ENCODE measurements at places on chromosomes 11 and 22. TPM values are rescaled to one million over a fixed set of nuclear protein-coding genes. Genes with fewer than 3 reads are reported as not detected.

The MYRF gene
- 21.2 TPM for total RNA-seq

The PRG3 gene
- total RNA-seq = not detected

The TRMT2A gene
- total RNA-seq = 28.3 TPM

The NLRP10 gene
- 0.02 TPM for total RNA-seq

The BATF2 gene
- total RNA-seq = 0.86 TPM

The YAP1 gene
- 40.7 TPM for total RNA-seq

The CDC42BPG gene
- total RNA-seq = 1.6 TPM

The B3GAT1 gene
- total RNA-seq = not detected

The KDM4E gene
- not detected for total RNA-seq

The CSNK2A3 gene
- total RNA-seq = 1.7 TPM

The LARGE2 gene
- total RNA-seq = 2.9 TPM

The EIF1AD gene
- total RNA-seq = 37.6 TPM

The MMP12 gene
- total RNA-seq = 0.02 TPM

The OLFML1 gene
- not detected for total RNA-seq

The APOBEC3F gene
- 1.8 TPM for total RNA-seq

The ACRV1 gene
- not detected for total RNA-seq

The TEX12 gene
- not detected for total RNA-seq

The ZFTA gene
- total RNA-seq = 6.3 TPM

The SUSD2 gene
- total RNA-seq = 54.2 TPM

The GSTT4 gene
- not detected for total RNA-seq

The CCDC81 gene
- 0.17 TPM for total RNA-seq

The SLC29A2 gene
- 3.3 TPM for total RNA-seq

The FAM227A gene
- total RNA-seq = 0.50 TPM

The CRELD2 gene
- 23.2 TPM for total RNA-seq

The POU2AF1 gene
- total RNA-seq = not detected

The HMGXB4 gene
- total RNA-seq = 9.8 TPM

The ADM2 gene
- total RNA-seq = 0.50 TPM

The SLC5A12 gene
- not detected for total RNA-seq

The OR51B2 gene
- not detected for total RNA-seq

The OR52A1 gene
- total RNA-seq = not detected

The ABCG4 gene
- total RNA-seq = 0.87 TPM

The APOA4 gene
- not detected for total RNA-seq

The MS4A15 gene
- total RNA-seq = not detected

The SLC6A5 gene
- total RNA-seq = not detected

The KREMEN1 gene
- 3.6 TPM for total RNA-seq

The IGHMBP2 gene
- 16.0 TPM for total RNA-seq

The NLRP14 gene
- total RNA-seq = not detected

The UCP2 gene
- 66.0 TPM for total RNA-seq

The CFAP300 gene
- 5.9 TPM for total RNA-seq

The PRR5L gene
- total RNA-seq = 8.9 TPM
